ENCODE measurements at places on chromosomes 5 and 9. TPM values are rescaled to one million over a fixed set of nuclear protein-coding genes. Genes with fewer than 3 reads are reported as not detected.

- no peak for DNase-seq
Observed at GRCh38 chr5:61994171-61994570, 311.8 kb upstream of the KIF2A start.

GRCh38 chr9:96818533-96818932 lies 35.8 kb downstream of the ZNF782 start:
- no peak for DNase-seq

CATSPER3 gene
- total RNA-seq: 0.43 TPM

DNA sequence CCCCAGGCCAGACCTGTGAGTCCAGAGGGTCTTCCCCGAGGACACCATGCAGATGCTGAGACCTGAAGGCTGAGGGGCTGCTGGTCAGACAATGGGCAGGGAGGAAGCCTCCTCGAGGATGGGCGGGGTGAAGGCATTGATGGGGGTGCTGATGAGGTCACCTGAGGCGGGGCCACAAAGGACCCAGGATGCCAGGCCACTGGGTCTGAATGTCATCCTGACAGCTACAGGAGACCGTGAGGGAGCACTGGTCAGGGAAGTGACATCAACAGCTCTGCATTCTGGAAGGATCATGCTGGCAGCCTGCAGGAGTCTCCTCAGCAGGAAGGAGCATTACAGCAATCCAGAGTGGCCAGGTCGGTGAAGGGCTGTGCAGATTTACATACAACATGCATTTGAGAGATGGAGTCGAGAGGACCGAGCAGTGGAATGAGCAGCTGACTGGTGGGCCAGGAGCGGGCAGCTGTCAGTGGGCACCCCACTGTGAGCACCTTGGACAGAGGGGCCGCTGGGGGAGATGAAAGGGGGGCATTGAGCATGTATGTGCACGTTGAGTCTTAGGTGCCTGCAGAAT lies 77.7 kb upstream of the ADAMTS2 start:
- DNase-seq: peak; percentile 35

KIAA1958 gene
- total RNA-seq: 4.5 TPM

GRCh38 chr9:136701668-136702053 lies 10.7 kb upstream of the DIPK1B start:
- DNase-seq: no peak

SH2D3C gene
- total RNA-seq: 18.9 TPM

COL23A1 gene
- 2.0 TPM for total RNA-seq

FYB1 gene
- total RNA-seq: 26.0 TPM

SLC4A9 gene
- not detected for total RNA-seq

GRCh38 chr5:160547872-160548271 lies 126.2 kb downstream of the PTTG1 start:
- no peak for DNase-seq

- no peak for DNase-seq
Observed at GRCh38 chr9:124665391-124666058, 105.6 kb downstream of the NR6A1 start.

GRCh38 chr9:74496819-74497747 lies at the start of gene RORB:
Gene RORB (plus strand): TSS chr9:74497335. CDS start chr9:74497977, 642 bp downstream.
- peak; percentile 84 for DNase-seq

DNA sequence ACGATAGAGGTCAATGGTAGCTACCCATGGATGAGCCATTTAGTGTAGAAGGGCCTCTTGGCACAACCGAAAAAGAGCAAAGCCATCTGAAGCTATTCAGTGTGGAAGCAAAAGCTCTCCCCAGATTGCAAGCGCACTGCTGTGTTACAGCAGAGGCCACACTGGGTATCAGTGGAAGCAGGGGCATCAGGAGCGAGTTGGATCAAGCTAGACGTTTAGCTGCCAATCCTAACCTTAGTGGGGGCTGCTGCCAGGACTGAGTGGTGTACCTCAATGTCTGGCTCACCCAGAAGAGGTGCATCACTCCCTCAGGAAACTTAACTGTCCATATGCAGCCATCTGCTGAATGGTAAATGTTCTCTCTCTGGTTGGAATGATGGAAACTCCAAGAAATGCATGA lies 44.5 kb downstream of the RAPGEF1 start:
- no peak for DNase-seq

DNA sequence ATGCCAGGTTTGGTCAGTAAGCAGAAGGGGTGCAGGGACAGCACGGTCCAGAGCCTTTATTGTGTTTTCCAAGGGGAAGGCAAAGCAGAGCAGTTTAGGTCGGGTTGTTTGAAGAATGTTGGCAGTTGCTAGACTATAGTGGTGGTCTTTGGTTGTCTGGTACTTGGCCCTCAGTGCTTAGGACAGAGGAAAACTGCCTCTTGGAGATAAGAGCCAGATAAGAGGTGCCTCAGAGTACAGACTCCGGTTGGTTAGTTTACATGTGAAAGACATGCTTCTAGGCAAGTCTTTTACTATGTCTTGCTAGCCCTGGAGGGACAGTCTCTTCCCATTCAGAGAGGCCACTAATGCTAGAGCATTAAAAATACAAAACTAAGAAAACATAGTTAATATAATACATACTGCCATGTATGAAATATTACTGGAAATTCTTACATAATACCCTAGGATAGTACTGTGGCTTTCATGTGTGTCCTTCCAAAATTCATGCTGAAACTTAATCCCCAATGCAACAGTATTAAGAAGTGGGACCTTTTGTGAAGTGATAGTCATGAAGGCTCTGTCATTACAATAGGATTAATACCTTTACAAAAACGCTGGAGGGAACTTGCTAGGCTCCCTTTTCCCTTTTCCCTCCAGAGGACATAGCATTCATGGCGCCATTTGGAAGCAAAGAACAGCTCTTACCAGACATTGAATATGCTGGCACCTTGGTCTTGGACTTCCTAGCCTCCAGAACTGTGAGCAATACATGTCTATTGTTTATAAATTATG lies 280.4 kb downstream of the TMEM167A start:
- no peak for DNase-seq

SLC26A2 gene
- 13.2 TPM for total RNA-seq

Measured in posterior vena cava (tissue), 2 donors.